CD4-positive, alpha-beta T cell treated with Interleukin-6 at 100 ng/mL for 8 hours (primary cell): ENCODE measurements at places on chromosomes 1 and 21.

DNA sequence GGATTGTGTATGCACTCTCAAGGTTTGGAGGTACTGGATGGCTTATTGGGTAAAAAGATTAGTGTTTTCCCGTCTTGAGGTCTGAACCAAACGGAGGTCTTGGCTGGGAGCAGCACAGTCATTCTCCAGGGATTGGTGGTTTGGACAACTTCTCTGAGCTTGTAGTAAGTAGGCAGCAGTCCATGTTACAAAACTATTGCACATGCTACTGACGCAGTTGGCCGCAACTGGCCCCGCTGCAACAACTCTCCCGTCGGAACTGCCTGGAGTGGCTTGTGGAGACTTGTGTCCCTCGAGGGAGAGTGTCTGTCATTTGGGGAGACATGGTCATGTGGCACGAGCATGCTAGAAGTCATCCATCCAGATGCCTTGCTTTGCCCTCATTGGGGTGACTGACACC, 276.0 kb downstream of the TM2D1 start:
- DNase-seq: no peak

GRCh38 chr1:237478842-237479241, 411.9 kb downstream of the ZP4 start:
- DNase-seq: no peak

- no peak for DNase-seq
These were observed 6.0 kb downstream of the EDARADD start for GRCh38 chr1:236400061-236400603.

DNA sequence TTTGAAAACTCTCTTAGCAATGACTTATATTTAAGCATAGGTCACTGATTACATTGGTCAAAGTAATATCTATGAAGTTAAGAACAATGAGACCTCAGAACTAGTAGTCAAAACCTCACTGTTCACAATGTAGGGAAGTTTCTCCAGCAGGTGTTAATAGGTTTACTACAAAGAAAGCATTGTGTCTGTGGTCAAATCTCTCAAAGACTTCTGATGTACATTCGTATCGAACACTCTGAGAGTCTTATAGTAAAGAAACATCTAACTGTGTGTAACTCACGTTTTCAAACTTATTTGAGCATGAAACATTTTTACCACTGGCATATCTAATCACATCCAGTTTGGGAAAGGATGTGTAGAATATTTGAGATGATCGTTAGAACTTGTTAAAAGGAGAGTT, 76.0 kb downstream of the MAP3K7CL start:
- no peak for DNase-seq

- no peak for DNase-seq
These were observed 1.1 kb upstream of the LMO4 start for GRCh38 chr1:87327376-87328271.

GRCh38 chr1:151729157-151729965, 8.0 kb downstream of the RIIAD1 start:
- DNase-seq: no peak

DNA sequence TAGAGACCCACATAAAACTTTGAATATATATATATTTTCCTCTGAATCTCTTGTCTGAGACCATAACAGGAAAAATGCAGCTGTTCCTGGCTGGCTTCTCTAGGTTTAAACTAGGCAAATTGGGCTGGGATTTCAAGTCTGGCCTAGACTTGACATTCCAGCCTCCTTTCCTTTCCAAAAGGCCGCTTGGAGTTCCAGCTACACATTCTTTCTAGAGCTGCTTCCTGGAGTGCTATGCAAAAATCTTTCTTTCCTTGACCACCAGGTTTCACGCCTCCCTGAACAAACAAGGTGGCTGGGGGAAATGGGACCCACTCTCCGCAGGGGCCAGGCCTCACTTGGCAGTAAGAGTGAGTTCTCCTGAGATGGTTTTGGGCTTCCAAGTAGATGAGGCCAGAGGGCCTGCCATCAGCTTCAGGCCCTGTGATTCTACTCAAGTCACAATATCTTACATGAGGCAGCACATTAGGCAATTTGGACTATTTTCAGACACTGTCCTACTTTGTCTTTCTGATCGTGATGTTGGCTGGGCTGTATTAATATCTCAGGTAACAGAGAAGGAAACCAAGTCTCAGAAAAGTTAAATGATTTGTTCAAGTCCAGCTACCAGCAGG, 102.4 kb downstream of the FAM78B start:
- DNase-seq: no peak

DNA sequence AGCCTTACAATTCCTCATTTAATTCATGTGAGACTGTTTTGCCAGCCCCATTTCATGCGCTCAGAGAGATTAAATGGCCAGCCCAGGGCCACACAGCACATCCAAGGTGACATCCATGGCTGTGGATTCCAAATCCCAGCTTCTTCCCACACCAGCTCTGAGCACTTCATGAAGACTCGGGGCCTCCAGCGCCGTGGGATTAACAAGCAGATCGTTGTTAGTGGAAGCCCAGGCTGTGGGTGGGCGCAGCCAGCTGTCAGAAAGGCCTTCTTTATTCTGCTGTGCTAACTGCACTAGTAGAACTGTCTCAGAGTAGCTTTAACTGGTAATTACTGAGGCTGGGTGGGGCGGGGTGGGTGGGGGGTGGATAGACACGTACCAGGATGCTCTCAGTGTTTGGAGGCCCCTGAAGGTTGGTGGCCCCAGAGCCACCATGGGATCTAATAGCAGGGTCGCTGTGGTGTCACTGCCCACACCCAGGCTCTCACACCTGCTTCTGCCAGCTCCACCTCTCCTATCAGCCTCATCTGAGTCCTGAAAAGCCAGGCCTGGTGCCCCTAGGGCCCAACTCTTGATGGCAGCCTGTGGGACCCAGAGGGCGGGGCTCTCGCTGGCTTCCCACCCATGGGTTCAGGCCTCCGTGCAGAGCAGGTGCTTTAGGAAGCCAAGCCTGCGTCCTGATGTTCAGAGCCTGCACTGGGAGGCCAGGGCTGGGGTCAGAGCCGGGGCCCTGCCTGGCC, 3.4 kb downstream of the BMP8A start:
- no peak for DNase-seq

DNA sequence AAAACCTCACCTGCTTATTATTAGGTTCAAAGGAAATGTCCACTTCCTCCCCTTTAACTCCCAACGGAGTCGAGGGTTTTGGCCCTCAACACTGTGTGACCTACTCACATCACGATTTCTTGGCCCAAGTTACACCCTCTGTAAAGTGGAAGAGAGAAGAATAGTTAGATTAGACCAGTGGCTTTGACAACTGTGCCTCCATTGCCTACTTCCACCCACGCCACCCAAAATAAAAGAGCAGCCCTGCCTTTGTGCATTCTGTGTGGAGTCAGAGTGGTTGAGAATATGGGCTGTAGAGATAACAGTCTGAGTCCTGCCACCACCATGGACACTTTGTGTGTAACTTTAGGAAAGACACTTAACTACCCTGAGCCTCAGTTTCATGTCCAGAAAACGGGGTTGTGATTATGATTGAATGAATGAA, 4.1 kb upstream of the HDGF start:
- no peak for DNase-seq

DNA sequence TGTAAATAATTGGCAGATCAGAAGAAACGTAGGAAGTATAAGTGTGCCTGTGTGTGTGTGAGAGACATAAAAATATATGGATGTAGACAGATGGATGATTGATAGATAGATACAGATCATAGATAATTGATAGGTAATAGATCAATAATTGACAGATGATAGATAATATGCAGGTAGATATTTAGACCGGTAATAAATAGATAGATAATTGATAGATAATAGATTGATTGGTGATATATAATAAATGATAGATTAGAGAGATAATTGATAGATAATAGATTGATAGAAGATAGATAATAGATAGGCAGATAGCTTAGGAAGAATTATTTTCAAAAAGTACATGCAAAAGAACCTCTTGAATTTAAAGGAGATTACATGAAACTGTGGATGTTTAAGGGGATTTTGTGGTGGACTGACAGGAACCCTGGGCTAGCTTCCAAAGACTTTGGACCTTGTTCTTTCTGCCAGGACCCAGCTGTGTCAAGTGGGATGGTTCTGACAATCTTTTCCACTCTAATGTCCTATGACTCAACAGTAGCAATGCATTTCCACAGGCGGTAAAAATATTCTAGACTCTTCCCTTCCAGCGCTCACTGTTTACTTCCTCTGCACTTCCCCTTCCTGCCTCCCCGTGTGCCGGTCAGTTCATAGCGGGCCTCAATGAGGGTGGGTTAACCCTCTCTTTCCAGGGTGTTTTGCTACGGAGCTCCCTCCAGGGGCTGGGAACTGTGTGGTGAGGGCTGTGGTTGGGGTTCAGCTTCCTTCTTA, 39.4 kb downstream of the KCNJ15 start:
- no peak for DNase-seq

- DNase-seq: no peak
These were observed 14.9 kb downstream of the SLC2A1 start for GRCh38 chr1:42943728-42944127.

DNA sequence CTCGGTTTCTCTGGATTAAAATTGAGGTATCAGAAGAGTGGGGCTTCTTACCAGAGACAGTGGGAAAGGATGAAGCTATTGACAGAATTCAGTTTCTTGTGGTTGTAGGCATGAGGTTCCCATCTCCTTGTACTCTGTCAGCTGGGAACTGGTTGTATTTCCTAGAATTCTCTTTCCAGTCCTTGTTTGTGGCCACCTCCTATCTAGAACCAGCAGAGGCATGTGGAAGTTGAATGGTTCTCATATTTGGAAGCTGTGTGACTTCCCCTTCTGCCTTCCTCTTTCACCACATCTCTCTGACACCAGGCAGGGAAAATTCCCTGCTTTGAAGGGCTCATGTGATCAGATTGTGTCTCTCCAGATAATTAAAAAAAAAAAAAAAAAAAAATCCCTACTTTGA, 457.7 kb upstream of the ADAMTS5 start:
- DNase-seq: no peak

DNA sequence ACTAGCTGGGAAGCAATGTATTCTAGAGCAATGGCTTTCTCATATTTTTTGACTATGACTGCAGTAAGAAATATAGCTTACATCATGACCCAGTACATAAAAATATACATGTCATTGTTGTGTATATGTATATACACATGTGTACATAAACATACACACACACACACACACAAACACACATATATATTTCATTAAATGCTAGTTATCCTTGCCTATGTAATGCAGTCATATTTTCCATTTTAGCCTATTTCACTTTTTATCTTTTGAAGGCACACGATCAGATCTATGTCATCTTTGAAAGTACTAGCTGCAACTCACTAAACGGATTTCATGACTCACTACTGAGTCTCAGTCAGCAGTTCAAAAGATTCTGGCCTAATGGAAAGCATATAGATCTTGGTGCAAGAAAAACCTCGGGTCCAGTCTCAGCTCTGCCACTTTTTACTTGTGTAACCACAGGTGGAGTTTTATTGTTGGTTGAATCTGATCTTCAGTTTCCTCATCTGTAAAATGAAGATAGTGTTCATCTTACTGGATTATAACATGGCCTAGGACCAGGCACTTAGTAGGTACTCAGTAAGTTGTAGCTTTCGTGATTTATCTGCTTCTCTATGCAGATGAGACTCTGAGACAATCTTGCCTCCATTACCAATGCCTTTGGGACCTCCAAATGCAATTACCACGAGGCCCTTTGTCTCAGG, 325.6 kb downstream of the RRAGC start:
- DNase-seq: no peak

GRCh38 chr1:162726555-162726954, 63.9 kb upstream of the HSD17B7 start:
- no peak for DNase-seq

DNA sequence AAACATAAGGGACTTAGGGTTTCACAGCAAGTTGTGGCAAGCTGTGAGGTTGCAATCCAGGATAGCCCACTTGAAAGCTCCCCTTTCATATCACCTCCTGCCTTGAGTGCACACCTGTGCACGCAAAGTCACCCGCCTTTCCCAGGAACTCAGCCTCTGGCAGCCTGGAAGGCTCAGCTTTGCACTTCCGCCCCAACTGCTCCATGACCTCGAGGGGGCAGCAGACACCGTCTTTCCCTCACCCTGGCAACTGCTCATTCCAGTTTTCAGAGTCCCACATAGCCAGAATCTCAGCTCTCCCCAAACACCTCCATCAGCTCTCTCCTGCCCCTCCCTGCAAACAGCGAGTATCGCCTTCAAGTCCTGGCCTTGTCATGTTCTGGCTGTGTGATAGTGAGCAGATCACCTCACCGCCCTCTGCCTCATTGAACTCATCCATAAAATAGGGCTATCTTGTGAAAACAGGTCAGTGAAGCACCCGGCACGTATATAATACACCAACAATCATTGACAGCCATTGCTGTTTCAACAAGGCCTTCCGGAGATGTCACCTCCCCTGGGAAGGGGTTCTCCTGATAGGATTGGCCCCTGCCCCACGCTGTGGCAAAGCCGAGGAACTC, 32.2 kb upstream of the EPB41 start:
- DNase-seq: peak; percentile 78
